ENCODE measurements at places on chromosomes 1 and 21.
A peak's percentile ranks its signal among the peaks of the same experiment; 100 is the strongest.

DNA sequence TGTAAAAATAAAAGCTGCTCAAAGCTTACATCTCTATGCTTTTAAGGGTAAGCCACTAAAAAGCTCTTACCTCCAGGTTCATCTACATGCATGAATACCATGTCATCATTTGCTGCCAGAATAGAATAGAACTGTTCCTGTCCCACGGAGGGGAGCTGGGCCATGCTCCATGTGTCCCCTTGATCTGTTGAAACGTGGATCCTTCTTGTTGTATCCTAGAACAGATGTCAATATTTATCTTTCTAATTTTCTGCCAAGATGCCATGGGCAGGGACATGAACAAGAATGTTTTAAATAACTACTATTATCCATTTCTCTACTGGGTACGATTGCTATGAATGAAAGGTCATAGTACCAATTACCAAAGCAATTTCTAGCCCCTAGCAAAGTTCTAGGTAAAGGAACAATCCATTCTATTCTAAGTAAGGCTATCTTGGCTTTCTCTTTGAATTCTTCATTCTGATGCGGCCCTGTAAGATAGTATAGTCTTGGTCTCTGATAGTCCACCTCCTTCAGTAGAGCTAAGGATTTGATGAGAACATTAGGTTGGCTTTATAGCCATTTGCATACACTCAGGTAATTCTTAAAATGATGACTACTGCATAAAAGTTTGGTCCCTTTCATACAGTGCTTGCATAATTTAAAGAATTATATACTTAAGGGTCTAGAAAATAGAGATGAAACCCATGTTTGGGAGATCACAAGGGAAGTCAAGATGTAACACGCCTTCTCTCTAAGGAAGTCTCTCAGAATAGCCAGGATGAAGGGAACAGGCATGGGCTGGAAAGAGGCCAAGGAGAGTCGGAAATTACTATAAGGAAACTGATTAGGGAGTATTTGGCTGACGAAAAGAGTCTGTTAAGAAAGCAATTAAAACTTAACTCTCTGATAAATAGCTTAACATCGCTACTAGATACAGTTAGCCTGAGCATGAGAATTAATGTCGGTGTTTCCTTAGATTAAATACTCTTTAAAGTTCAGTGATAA, 35.4 kb upstream of the MYBPHL start:
- DNase-seq, result no peak

DNA sequence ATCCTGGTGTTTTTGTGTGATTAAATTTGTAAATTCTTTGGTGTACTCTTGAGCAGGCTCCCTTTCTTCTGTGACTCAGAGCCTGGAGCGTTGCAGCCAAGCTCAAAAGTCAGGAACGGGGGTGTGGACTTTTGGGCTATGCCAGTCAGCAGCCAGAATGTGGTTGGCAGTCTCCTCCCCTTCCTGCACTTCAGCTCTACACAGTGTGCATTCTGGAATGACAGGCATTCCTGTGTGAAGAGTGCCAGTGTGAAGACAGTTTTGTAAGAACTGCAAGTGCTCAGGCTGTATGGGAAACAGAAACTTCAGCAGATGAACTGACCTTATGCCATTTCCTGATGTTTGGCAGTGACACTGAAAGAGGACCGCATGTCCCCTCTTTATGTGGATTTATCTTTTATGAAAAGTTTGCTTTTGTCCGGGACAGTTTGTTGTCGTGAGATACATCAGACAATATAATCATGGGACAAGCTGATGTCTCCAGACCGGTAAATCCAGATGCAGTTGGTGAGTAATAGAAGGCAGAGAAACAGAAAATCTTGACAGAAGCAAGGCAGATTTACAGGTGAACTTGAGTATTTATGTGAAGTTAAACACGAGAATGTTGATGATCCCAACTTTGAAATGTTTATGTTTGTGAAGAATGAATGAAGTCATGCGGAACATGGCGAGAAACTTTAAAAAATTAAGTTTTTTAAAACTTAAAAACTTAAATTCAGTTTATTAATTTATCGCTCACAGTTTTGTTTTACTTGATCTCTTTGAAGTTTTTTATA, 67.7 kb upstream of the RCC1 start:
- DNase-seq, result peak; percentile 93

- no peak for DNase-seq
Measured at GRCh38 chr1:24925082-24925779, 4.8 kb downstream of the RUNX3 start.

- peak; percentile 59 for DNase-seq
Measured at GRCh38 chr21:32329776-32330175, 31.1 kb downstream of the MRAP start.

GRCh38 chr1:19483261-19483660, 2.1 kb downstream of the CAPZB start:
- no peak for DNase-seq

DNA sequence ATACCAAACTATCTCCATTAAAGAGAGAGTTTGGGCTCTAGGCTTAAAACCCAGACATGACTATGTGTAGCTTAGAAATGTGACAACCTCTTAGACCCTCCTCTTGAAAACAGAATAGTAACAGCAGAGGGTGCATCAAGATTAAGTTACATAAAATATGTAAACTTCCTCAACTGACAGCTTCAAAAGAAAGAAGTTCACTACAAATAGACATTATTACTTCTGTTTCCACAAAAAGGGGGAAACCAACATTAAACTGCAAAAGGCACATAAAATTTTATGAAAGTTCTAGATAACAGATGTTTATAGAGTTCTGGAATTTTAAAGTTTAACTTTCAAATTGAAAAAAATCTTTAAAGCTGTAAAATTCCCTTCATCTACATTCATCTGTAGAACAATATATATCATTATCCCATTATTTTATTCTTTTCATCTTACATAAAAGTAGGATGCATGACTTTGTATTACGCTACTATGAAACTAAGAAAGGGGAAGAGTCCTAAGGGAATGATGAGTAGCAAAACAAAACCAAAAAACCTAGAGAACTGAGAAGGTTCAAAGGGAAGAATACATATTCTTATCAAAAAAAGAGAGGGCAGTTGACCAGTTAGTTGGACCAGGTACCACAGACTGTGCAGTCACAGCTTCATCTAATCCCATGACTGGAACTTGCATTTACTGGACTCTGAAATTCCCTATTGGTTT, 177.0 kb downstream of the SIPA1L2 start:
- DNase-seq, result no peak

GRCh38 chr1:186413319-186413718, 37.7 kb downstream of the ODR4 start:
- DNase-seq, result no peak

GRCh38 chr1:11648039-11648438, 6.2 kb downstream of the FBXO2 start:
- DNase-seq, result no peak

GRCh38 chr1:246779561-246780175, 55.5 kb downstream of the SCCPDH start:
- no peak for DNase-seq

- no peak for DNase-seq
Measured at GRCh38 chr1:56533621-56534020, 45.7 kb downstream of the PLPP3 start.

DNA sequence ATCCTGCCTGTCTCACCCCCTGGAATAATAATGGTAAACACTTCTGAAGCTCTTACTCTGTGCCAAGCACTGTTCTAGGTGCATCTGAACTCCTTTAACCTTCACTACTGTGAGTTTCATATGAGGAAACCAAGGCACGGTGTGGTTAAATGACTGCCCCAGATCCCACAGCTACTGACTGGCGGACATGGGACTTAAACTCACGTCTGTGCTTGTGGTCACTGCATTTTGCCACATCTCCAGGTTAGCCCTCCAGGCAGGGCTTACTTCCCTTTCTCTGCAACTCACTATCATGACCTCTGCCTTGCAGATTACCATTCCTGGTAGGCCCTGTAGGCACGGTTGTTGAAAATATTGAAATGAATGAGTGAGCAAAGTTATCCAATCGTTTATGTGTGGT, 83.4 kb downstream of the ADSS2 start:
- no peak for DNase-seq

- no peak for DNase-seq
Measured at GRCh38 chr1:148318904-148319242, 164.2 kb downstream of the PPIAL4G start.

- no peak for DNase-seq
Measured at GRCh38 chr1:196611873-196612272, 3.6 kb upstream of the KCNT2 start.

- no peak for DNase-seq
Measured at GRCh38 chr1:220741825-220742224, 6.3 kb upstream of the MTARC2 start.

DNA sequence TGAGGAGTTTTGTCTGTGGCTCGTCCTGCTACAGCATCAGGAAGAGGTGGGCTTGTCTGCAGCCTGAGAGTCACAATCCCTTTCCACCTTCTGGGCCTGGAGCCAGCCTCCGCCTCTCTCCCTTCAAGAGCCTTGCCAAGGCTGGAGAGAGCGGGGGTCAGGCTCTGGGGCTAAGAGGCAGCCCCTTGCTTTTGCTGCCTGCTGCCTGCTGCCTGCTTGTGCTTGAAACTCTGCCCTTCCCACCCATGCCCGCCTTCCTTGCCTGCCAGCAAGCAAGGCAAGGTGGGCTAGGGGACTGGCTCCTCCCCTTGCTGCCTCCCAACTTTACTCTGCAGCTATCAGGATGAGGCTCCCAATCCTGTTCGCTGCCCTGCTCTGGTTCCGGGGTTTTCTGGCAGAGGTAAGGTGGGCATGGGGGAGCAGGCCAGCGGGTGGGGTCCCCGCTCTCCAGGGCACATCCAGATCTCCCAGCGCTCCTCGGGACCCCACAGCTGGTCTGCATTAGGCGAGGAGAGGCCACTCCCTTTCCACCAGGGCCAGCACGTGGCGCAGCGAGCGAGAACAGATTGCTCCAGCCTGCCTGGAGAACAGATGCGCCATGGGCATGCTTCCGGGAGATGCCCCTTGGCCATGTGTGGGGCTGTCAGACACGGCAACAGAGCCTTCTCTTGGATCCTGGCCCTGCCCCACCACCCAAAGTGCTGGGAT, 7.5 kb upstream of the PTPN7 start:
- DNase-seq, result peak; percentile 54

DNA sequence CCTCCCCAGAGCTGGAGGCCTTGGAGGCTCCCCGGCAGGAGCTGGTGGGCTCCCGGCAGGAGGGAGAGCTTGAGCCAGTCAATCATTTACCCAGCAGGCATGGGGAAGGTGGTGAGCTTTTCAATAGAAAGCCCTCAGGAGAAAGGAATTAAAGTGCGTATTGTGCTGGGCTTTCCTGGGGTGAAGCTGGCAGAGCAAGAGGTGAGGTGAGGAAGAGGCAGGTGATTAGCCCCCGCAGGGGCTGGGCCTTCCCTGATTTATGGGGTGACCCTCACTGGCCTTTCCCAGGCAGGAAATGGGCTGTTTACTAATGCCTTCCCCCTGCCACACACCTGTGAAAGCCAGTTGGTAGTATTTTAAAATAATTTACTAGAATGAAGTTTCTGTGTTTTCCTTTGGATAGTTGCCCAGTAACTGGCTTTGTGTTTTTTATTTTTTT, 25.8 kb downstream of the CLDN14 start:
- no peak for DNase-seq

- DNase-seq, result peak; percentile 66
Measured at GRCh38 chr1:151841141-151841540, 1.5 kb upstream of the C2CD4D start.

DNA sequence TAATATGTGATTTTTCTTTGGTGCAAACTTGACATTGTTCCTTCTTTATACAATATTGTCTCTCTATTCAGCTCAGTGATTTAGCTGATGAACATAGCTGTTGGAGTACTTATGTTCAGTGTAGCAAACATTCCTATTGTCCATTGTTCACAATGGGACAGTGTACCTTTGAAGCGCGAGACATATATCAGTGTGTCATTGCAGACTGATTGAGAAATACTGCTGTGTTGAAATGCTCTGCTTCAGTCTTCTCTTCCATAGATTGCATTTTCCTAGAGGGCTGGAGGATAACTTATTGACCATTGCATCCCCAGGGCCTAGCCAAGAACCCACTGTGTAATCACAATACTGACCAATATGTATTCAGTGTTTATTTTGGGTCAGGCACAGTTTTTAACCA, 46.5 kb downstream of the HLX start:
- DNase-seq, result no peak

DNA sequence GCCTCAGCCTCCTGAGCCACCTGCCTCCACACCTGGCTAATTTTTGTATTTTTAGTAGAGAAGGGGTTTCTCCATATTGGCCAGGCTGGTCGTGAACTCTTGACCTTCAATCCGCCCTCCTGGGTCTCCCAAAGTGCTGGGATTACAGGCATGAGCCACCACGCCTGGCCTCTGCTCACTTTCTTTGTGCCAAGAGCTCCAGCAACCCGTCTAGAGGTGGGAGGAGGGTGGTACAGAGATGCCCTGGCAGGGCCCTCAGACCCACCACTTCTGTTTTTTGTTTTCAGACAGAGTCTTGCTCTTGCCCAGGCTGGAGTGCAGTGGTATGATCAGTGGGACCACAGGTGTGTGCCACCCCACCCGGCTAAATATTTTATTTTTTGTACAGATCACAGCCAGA, 6.9 kb upstream of the SYNC start:
- no peak for DNase-seq

DNA sequence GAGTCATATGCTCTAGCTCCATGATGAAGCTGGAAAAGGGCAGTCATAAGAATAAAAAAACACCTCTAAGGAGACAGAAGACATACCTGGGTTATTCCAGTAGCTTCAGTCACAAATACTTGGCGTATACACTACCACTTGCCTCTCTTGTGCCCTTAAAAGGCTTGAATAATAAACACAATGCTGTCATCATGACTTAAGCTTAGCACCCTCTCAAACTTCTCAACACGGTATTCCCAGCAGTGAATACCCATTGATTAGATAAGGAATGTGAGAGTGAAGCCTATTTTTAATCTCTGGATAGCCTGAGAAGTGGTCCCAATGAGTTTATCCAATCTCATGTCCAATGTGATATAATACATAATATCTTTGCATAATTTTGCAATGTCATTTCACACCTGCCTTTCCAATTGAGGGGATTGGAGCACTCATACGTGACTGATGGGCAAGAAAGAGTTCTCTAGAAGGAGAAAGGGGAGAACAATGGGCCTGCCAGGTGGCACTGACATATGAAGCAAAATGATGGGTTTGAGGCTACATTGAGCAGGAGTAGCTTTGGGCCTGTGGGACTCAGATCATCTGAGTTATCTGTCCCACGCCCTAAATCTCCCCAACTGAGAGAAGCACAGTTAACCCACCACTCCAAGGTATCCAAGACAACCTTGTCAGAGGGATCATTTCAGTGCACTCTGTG, 298.6 kb upstream of the DAB1 start:
- DNase-seq, result no peak

- DNase-seq, result no peak
Measured at GRCh38 chr1:247531937-247532336, 4.3 kb downstream of the OR2C3 start.

GRCh38 chr1:187744665-187745064, 915.9 kb downstream of the PLA2G4A start:
- DNase-seq, result no peak

DNA sequence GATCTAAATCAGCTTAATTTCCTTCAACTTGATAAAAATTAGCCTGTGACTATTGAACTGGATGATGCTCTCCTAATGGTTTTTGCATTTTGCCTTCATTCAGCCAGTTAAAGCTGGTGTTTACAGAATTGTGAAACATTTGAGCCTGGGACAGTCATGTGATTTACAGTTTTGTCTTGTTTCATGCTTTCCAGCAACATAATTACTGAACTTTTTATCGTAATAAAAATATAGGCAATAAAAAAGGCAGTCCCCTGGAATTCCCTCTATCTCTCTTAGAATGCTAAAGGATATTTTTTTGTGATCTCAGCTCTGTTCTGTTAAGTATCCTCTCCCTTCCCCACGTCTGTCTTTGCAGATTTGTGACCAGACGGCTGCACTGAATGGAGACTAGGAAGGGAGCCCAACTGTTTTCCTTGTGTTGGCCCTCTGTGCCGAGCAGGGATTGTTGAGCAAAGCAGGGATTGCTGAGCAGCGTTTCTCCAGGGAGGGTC, 70.3 kb upstream of the RGL1 start:
- DNase-seq, result peak; percentile 62

GRCh38 chr1:116586741-116587143, 15.9 kb upstream of the CD58 start:
- DNase-seq, result no peak

Measured in fibroblast of mammary gland (primary cell).